GM12878 (cell line): ENCODE measurements at places on chromosomes 7 and 10. TPM values are rescaled to one million over a fixed set of nuclear protein-coding genes. Genes with fewer than 3 reads are reported as not detected.
A peak's percentile ranks its signal among the peaks of the same experiment; 100 is the strongest.

GRCh38 chr7:45898222-45898621 is 9.9 kb downstream of the IGFBP1 start:
- no peak for DNase-seq

- DNase-seq = no peak
Measured at GRCh38 chr10:52064084-52064845, 249.8 kb upstream of the DKK1 start.

- DNase-seq = no peak
Measured at GRCh38 chr10:116707981-116708380, 34.4 kb downstream of the HSPA12A start.

DNA sequence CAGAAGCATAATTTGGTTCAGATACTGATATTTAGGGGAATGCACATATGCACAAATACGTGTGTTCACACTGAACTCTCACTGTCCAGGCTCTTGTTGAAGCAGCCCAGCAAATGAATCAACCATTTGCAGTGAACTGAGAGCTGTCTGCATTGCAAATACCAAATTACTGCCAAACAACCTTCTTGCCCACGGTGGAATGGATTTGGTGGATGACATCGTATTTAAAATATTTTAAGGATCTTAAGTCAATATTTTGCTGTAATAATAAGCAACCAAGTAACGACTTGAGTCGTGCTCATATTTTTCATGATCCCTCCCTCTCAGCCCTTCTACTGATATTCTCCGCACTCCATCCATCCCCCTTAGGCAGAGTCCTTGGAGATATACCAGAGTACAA is 107.9 kb upstream of the FEZF1 start:
- DNase-seq = no peak

DNA sequence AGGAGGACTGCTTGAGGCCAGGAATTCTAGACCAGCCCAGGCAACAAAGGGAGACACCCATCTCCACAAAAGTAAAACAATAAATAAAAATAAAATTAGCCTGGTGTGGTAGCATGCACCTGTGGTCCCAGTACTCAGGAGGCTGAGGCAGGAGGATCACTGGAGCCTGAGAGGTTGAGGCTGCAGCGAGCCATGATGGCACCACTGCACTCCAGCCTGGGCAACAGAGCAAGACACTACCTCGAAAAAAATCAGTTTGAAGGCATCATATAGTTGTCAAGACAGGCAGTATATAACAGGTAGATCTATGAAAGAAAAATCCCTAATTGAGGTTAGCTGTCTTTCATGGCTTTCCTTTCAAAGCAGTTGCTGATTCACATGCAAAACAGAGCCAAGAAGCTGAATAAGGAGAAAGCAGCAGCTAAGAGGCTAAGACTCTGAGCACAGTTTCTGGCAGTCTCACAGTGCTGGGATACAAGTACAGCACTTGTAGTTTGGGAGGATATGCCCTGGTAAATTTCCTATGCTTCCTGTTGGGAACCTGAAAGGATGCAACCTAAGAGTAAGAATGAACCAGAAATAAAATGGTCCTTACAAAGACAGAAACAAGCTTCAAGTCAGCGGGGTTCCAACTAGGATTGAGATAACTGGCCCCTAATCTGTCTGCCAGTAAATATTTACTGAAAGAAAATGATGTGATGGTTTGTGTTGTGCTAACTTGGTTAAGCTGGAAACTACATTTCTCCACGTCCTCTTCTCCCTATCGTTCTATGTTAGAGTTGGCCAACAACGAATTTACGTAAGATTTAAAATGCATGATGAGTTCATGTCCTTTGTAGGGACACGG is 368.5 kb upstream of the HPS1 start:
- DNase-seq = no peak

GRCh38 chr7:112112822-112113255 is 93.4 kb downstream of the DOCK4 start:
- no peak for DNase-seq

DNA sequence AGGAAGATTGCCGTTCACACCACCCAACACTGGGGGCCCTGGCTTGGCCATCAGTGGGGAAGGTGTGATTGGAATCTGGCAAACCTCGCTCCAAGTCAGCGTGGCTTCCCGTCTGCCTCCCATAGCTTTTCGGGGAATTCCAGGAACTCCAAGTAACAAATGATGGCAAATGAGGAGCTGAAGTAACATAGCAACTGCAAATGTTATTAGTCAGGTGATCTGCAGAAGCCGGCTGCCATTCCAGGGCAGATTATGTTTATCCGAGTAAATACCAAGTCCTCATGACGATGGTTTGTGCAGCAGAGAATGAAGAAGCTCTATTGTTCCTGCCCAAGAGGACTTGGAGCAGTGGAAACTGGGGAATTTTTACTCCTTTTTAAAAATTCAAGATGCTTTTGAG is 270.5 kb upstream of the PODXL start:
- no peak for DNase-seq

- no peak for DNase-seq
Measured at GRCh38 chr7:117567781-117568180, 88.0 kb downstream of the CFTR start.

GRCh38 chr7:30861612-30862011 is 50.0 kb upstream of the AQP1 start:
- DNase-seq = no peak

GRCh38 chr10:9291081-9291480 is 1236.6 kb downstream of the GATA3 start:
- DNase-seq = no peak

DNA sequence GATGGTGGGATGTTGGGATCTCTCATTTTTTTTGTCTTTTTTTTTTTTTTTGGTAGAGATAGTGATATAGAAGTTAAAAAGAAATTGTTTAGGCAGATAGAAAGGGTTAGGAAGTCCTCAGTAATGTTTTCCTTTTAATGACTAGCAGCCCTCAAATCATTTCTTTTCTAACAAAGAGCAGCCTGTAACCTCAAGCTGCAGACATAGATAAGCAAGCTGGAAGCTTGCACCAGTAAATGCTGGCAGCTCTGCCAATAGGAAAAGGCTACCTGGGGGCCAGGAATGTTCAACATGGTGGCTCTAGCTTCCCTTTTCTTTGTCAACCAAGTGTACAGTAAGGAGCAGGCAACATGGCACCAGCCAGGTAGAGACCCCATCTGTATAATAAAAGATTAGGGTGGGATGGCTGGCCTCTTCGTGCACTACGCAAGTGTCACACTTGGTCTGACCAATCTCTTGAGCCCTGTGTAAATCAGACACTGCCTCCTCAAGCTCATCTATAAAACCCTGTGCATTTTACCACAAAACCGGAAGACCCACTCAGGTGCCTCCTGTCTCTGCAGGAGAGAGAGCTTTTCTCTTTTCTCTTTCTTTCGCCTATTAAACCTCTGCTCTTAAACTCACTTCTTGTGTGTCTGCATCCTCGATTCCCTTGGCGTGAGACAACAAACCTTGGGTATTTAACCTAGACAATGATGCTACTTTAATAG is 212.9 kb downstream of the SNX10 start:
- DNase-seq = no peak

- DNase-seq = no peak
Measured at GRCh38 chr7:64878684-64879083, 24.4 kb upstream of the ZNF273 start.

GRCh38 chr10:48993627-48994026 is 54.0 kb upstream of the LRRC18 start:
- DNase-seq = no peak

GRCh38 chr7:88276605-88277153 is 30.0 kb downstream of the STEAP4 start:
- no peak for DNase-seq

DNA sequence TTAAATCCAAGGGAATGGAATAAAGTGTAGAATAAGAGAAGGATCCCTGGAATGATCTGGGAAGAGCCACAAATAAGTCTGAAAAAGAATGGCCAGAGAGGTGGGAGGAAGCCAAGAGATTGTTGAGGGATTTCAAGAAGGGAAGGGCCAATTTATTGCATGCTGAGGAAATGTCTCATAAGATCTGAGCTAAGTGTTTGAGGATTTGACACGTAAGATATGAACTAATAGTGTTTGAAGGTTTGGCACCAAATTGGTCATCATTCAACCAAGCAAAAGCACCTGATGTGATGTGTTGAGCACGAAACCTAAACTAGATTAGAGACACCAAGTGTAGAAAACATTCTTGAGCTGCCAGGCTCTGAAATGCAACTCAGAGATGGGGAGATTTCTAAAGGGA is 97.9 kb downstream of the TSPAN12 start:
- DNase-seq = peak; percentile 21

GRCh38 chr7:16811551-16811950 is 6.8 kb upstream of the AGR2 start:
- no peak for DNase-seq

- no peak for DNase-seq
Measured at GRCh38 chr7:26237035-26237807, 35.7 kb downstream of the CBX3 start.

DNA sequence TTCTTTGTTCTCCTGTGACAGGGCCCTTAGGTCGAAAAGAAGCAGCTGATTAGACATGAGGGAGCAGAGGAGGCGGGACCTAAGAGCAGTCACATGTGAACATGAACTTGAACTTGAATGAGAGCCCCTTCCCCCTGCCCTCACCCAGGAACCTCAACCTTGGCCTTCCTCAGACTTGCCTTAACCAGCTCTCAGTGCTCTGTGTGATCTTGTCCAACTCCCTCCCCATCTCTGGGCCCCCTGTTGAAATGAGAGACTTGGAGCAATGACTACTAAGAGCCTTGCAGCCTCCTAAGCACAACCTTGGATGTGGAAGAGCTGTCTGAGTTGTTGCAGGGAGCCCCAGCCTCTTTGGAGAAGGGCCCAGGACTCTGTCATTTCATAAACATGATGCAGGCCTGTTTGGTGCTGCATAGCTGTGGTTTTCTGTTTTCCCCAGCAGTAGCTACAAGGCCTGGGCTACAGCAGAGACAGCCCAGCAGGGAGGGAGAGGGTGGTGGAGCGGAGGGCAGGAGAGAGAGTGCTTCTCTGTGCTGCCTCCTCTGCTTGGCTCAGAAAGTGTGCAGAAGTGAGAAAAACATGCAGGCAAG is 123.9 kb upstream of the ZMIZ1 start:
- DNase-seq = no peak

- DNase-seq = no peak
Measured at GRCh38 chr10:125734823-125735222, 15.3 kb downstream of the EDRF1 start.

GRCh38 chr7:139043823-139044812 is 8.3 kb upstream of the ZC3HAV1L start:
- DNase-seq = no peak

DNA sequence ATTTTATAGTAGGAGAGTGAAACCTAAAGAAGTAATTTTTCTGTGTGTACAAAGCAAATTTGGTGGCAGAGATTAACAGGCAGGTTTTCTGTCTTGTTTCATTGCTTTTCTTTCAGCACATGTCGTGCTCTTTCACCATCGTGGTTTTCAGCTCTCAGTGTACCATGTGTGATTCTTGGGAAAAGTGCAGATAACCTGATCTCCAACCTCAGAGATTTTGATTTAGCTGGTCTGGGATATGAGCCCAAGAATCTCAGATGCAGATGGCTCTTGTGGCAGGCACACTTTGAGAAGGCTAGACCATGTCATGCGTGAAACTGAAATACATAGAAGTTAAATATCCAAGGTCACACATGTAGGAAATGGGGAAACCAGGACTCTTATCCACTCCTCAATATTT is 317.4 kb downstream of the EXOC4 start:
- no peak for DNase-seq

- DNase-seq = no peak
Measured at GRCh38 chr10:75743291-75743778, 311.9 kb downstream of the LRMDA start.

DNA sequence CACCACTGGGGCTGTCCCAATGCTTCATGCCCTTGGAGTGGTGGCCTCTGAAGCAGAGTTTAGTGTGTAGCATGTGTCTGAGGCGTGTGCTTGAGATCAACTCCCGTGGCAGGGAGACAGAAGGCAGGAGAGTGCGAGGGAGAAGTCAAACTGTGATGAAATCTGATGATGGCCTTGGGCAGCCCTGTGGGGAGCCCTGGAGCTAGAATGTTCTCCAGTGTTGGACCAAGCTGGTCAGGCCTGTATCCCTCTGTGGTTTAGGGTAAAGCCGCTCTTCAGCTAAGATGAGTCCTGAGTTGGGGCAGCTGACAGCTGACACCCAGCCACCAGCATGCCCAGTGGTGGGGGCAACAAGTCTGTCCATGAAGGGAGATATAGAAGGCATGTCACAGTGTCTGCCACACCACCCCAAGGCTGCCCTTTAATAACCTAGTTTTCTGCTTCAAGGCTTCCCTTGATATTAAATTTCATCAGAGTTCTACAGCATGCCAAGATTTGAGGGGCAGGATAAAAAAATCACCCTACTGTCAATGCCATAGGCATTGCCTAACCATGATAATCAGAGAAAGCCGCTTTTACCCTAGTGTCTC is 170.5 kb upstream of the SVIL start:
- DNase-seq = no peak

DNA sequence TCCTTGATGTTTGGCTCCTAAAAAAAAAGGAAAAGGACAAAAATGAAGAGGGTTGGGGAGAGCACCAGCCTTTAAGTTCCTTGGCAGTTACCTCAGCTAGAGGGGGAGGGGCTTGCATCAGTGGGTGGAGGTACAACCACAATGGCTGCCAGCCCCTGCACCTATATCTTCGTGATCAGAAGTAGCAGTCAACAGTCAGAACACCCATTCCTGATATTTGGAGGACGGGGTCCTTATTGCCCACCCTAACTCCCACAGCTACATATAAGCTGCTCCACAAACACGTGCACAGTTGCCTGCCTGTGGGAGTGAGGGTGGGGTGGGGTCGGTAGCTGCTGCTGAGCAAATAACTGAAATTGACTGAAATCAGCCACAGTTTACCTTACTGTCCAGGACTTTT is 26.2 kb downstream of the C1GALT1 start:
- DNase-seq = no peak

GRCh38 chr10:11076221-11076620 is 58.5 kb downstream of the CELF2 start:
- DNase-seq = no peak

Gene INSYN2A
- not detected in 2 replicates for total RNA-seq

Gene PSMC2
- total RNA-seq = 125 and 129 TPM in 2 replicates

Gene FASTK
- 79.2 and 82.0 TPM in 2 replicates for total RNA-seq

Gene PPP1R3C
- 0.16 TPM in 1 of 2 replicates, not detected in the other for total RNA-seq

Gene WNT16
- 0.16 TPM in 1 of 2 replicates, not detected in the other for total RNA-seq

Gene SLK
- 15.0 and 17.5 TPM in 2 replicates for total RNA-seq

Gene AKR1C3
- total RNA-seq = 0.26 TPM in 1 of 2 replicates, not detected in the other

Gene CLDN3
- total RNA-seq = not detected in 2 replicates

Gene WASHC2A
- 23.7 and 26.4 TPM in 2 replicates for total RNA-seq

Gene TMEM225B
- total RNA-seq = 0.26 and 0.45 TPM in 2 replicates

Gene PLXNA4
- 0.03 TPM in 1 of 2 replicates, not detected in the other for total RNA-seq

Gene PIK3AP1
- total RNA-seq = 137 and 142 TPM in 2 replicates

Gene ABCB1
- 2.5 and 2.6 TPM in 2 replicates for total RNA-seq

Gene IGFBP3
- total RNA-seq = 25.1 and 28.0 TPM in 2 replicates

Gene GPR141
- total RNA-seq = 1.1 and 1.2 TPM in 2 replicates

Gene TWNK
- total RNA-seq = 19.5 and 23.0 TPM in 2 replicates

Gene CYP2W1
- total RNA-seq = not detected in 2 replicates
